ENCODE measurements at places on chromosomes 7 and 10.

- no peak for DNase-seq
Observed at GRCh38 chr7:44819292-44819691, 22.8 kb downstream of the PPIA start.

GRCh38 chr7:15292138-15292537, 269.7 kb downstream of the AGMO start:
- DNase-seq: no peak

DNA sequence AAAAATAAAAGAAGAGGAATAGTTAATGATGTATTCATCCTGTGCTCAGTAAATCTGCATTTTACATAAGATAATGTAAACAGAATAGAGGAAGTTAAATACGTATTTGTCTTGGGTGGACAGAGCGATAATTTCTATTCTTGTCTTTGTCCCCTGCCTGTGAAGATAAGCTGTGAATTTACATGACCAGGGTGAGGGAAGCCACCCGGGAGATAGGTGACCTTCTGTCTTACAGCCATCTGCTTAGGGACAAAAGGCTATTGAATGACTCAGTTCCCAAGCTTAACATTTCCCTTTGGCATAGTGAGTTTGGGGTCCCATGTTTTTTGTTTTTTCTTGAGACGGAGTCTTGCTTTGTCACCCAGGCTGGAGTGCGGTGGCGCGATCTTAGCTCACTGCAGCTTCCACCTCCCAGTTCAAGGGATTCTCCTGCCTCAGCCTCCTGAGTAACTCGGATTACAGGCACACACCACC, 88.7 kb upstream of the KCTD7 start:
- DNase-seq: no peak

DNA sequence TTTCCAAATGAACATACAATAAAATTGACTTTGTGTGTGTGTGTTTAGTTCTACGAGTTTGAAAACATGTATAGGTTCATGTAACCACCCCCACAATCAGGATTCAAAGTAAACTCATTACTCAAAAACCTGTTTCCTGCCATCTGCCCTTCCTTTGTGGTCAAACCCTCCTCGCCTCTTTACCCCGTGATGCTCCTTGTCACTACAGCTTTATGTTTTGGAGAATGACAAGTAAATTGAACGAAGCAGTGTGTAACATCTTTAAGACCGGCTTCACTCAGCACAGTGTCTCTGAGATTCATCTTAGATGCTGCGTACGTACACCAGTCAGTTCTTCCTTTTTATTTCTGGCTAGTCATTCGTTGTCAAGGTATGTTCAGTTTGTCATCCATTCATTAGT, 54.6 kb upstream of the MKI67 start:
- DNase-seq: no peak

DNA sequence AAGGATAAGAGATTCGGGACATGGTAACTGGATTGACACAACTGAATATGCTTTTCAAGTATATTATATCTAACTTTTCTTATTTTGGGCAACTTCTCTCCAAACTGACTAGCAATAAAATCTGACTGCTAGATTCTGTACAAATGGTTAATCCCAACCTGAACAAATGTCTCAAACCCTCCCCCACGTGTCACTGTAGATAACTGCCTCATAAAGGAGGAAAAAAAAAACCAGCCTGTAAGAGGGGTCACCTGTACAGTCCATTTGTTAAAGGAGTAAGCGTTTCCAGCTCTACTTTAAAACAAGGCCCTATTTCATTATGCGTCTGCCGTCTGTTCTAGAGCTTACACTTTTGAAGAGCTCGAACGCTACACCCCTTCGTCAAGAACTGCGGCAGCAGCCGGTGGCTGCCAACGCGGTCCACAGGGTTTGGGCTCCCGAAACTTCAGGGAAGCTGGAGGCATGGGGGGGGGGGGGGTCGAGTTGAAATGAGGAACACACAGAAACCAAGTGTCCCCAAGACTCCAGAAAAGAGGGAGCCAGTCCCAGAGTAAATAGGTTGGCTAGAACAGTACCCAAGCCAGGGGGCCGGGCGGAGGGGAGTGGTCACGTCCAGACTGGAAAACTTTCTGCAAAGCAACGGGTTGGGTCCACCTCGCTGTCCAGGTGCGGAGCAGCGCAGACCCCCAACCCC, 492 bp downstream of the COG5 start:
- peak; percentile 17 for DNase-seq

- DNase-seq: no peak
Observed at GRCh38 chr7:142811154-142811737, 40.5 kb downstream of the PRSS2 start.

GRCh38 chr7:7565018-7565680, 1.5 kb upstream of the MIOS start:
- no peak for DNase-seq

DNA sequence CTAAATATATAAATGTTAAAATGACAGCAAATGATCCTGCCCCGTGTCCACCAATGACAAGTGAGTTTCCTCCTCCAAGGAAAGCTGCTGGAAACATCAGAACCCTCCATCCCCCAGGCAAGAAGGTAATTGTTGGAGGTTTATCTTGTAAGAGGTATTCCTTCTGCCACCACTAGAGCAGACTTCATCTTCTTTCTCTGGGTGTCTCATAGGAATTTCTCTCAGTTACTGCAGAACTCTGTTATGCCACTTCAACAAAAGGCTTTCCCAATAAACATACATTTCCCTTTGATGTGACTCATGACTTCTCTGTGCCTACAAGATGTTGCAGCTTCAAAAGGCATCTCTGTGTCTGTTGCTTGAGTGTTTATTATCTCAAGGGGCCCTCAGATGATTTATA, 279.1 kb downstream of the BMPER start:
- DNase-seq: no peak

DNA sequence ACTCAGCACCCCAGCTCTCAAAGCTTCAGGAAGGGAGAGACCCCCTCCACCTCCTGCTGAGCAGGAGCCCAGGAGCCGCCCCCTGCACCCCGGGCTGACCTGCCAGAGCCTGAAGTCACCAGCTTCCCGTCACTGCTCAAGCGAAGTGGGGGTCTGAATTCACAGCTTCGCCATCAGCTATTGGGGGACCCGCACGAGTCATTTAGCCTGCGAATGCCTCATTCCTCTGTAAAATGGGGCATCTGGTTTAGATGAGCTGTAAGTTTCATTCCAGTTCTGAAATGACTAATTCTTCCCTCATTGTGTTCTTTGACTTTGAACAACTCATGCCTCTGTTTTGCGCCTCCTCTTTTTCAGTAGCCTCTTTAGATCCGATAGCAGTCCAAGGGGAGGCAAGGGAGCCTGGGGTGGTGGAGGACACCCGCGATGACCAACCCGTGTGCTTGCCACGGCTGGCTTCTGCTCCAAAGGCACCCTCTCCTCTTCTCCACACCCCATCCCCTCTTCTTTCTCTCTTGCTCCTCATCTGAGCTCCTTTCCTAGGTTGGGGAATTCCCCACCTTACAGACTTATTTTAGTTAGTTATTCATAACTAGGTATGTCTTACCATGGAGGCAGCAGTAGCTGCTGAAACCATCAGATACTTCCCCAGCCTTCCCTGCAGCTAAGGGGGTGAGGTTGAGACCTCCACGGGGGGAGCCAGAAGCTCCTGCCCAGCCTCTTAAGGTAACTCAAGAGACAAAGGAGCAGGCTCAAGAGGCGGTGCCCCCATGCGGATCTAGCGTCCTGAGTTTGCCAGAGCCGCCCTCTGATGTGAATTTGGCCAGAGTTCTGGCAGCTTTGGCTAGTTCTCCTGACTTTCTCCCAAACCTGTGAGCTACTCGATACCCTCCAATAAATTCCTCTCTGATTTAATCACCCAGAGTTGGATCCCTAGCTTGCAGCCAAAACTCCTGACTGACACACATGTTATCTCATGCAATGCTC, 47.7 kb downstream of the RBM17 start:
- DNase-seq: no peak

DNA sequence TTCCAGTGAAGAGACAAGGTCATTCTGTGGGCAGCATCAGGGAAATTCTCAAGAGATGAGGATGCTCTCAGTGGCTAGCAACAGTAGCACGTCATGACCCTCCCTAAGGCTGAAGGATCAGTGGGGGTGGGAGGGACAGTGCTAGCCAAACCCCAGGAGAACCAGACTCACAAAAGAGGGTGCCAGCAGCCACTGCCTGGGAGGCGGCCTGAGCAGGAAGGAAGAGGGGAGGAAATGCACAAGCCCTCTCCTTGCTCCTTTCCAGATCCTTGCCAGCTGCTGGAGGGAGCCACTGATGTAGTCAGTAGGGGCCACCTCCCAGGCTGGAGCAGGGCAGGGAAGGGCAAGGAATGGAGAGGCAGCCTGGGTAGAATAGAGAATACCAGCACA, 302.7 kb downstream of the RPS24 start:
- DNase-seq: no peak

GRCh38 chr10:69349542-69349888, 67.2 kb downstream of the TACR2 start:
- DNase-seq: no peak

DNA sequence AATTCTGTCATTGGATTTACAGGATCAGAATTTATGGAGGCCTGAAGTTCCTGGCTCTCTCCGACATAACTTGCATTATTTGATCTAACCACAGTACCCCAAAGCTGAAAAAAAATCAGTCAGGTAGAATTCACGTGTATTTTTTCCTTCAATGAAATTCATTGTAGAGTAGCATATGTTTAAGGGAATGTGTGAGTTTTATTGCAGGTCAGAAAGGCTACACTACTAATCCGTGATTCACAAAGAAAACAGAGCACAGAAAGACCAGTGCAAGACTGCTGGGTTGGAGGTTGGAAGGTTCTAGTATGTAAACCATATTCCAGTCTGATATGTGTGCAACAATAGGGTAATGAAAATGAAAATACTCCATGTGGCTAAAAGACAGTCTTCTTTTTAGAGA, 247.0 kb upstream of the FERD3L start:
- DNase-seq: no peak

- no peak for DNase-seq
Observed at GRCh38 chr7:47817917-47818316, 130.3 kb downstream of the PKD1L1 start.

DNA sequence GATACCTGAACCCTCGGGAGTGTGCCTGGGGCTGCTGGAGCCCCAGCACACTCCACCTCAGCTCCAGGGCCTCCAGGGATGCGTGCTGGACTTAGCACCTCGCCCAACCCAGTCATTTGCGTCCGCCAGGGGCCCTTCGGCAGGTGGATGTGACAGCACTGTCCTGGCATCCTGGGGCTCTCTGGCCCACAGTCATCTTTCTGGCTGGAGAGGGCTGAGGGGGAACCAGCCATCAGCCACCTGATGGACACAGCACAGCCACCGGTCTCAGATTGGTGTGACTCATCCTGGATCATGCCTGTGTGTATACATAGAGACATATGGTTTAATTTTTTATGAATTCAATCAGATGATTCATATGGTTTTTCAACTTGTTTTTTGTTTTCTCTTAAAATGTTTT, 11.1 kb downstream of the ZNF775 start:
- DNase-seq: no peak

DNA sequence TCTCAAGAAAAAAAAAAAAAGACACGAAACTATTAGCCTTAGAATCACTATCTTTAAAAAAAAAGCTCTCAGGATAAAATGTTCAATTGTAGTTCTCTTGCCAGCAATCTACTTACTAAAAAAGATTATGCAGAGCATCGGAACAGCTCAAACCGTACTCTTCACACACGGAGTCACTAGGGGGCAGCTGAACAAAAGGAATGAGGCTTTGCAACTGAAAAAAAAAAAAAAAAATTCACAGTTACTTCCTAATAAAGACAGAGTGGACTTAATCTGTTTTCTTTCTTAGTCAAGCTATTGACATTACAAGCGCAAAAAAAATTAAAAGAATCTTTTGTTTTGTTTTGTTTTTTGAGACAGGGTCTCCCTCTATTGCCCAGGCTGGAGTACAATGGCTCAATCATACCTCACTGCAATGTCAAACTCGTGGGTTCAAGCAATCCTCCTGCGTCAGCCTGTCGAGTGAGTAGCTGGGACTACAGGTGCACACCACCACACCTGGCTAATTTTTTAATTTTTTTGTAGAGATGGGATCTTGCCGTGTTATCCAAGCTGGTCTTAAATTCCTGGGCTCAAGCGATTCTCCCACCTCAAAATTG, 11.5 kb downstream of the PMS2 start:
- DNase-seq: peak; percentile 11

DNA sequence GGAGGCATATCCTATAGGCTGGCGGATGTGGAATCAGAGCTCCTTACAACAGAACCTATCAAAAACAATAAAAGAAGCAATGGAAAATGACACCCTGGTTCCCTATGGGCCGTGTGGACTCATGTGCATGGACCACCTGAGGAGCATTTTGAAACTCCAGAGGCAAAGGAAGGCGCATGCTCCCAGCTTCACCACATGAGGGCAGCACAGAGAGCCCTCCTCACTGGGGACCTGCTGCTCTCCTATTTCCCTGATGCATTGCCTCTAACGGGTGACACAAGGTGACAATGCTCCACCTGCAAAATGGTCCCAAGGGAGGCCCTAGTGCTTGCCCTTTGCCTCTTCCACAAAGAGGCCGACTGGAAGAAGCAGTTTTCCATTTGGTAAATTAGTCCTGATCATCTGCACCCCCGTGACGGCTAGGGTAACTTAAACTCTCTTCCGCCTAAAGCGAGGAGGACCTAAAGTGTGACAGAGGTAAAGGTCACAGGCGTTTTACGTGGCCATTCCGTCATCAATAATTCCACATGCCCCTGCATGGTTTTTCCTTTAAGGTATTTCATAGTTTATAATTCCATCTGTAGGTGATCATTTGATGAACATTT, 67.7 kb downstream of the GPAM start:
- peak; percentile 11 for DNase-seq

DNA sequence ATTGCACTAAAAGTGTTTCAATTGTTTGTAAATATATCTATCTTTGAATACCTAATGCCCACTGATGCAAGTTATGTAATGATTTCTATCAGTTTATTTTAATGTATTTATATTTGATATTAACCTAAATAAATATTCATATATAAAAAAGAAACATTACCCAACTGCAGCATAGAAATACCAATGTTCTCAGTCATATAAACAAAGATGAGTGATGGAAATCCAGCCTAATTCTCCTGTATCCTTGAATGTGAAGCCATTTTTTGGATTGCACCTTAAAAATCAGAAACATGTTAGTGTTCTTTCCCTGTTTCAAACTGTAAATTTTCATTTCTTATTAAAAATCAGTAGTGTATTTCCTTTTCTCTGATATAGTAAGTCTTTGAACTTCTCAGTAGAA, 305.8 kb upstream of the GNAI1 start:
- DNase-seq: no peak

GRCh38 chr7:75045881-75046280, 27.7 kb downstream of the RCC1L start:
- DNase-seq: no peak

DNA sequence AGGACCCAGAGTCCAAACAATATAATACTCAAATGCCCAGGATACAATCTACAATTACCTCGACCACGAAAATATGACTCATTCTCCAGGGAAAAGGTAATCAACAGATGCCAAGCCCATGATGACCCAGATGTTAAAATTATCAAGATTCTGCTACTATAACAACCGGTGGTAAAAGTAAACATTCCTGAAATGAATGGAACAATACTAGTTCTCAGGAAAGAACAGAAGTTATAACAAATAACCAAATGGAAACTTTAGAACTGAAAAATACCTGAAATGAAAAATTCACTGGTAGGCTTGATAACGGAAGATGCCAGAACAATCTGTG, 34.1 kb upstream of the GUSB start:
- DNase-seq: no peak
